Sigmoid colon (tissue), 7 donors: ENCODE measurements at places on chromosomes 5 and 9.
A peak's percentile ranks its signal among the peaks of the same experiment; 100 is the strongest.

DNA sequence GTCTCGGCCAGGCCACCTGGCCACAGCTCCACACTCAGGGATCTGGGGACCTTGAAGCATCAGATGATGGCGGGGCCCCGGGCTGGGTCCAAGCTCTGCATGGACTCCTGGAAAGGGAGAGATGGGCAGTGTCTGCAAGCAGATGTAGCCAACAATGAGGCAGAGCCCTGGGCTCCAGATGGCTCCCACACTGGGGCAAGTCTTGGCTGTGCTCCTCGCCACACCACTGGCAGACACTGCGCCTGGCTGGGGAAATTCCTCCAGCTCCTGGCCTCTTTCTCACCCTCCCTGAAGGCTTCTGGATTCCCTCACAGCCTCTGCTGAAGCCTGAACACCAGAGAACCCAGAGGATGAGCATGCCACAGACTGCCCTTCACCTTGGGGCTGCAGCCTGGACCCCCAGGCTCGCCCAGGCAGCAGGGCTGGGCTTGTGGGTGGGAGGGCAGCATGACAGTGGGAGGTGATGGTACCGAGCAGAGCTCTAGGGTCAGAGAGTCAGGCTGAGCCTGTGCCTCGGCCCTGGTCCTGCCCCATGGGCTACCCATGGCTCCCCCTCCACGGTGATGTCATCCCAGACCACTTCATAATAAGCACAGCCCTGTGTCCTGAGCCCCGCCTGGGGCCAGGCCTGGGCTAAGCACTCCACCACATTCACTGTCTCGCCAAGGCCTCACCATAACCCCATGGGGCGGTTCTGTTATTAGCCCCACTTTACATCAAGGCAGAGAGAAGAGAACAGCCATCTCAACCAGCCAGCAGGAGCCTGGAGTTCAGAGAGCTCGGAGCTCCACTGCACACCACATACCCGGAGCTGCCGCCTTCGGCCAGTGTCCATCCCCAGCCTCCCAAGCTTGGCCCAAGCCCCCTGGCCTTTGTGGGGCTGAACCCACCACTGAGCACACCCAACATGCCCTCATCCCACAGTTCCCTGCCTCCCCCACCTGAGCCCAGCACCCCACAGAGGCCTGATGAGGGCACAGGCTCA lies 62.2 kb upstream of the ADAMTS2 start:
- no peaks in the 10 kb centered on the region for H3K4me1 ChIP-seq
- DNase-seq, result no peak
- H3K27me3 ChIP-seq, result no peaks in the 10 kb centered on the region
- H3K36me3 ChIP-seq, result no peaks in the 10 kb centered on the region
- H3K27ac ChIP-seq, result peak overlapping the region; percentile 20

GRCh38 chr9:70442328-70442848 lies 27.9 kb upstream of the KLF9 start:
- no peak for DNase-seq
- H3K27ac ChIP-seq, result peak overlapping the region; percentile 19
- no peaks in the 10 kb centered on the region for H3K4me1 ChIP-seq
- H3K27me3 ChIP-seq, result no peaks in the 10 kb centered on the region
- H3K36me3 ChIP-seq, result no peaks in the 10 kb centered on the region

- no peaks in the 10 kb centered on the region for H3K36me3 ChIP-seq
- DNase-seq, result no peak
- no peaks in the 10 kb centered on the region for H3K4me1 ChIP-seq
- H3K27ac ChIP-seq, result no peak overlapping the region
Measured at GRCh38 chr5:137026296-137026695, 472.8 kb downstream of the SPOCK1 start.

- no peak for DNase-seq
- H3K27me3 ChIP-seq, result no peaks in the 10 kb centered on the region
- H3K4me3 ChIP-seq, result no peak overlapping the region
- no peaks in the 10 kb centered on the region for H3K4me1 ChIP-seq
Measured at GRCh38 chr5:93186076-93186682, 394.8 kb downstream of the NR2F1-AS1 start.

DNA sequence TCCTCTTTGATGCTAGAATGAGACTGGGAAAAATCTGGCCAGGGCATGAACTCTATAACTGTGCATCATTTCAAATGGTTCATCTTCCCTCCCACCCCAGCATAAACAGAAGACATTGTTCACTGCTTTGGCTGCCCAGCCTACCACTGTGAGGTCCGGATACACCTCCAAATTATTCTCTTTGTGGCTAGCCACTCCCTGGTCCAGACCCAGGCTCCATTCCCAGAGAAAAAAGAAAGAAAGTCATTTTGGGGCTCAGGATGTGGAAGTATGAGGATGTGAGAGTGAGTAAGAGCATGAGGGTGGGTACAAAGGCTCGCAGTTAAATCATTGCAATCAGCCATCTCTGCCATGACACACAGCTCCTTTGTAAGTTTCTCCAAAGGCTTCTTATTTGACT lies 559.2 kb downstream of the PSAT1 start:
- H3K4me1 ChIP-seq, result no peaks in the 10 kb centered on the region
- H3K27me3 ChIP-seq, result no peaks in the 10 kb centered on the region
- no peaks in the 10 kb centered on the region for H3K36me3 ChIP-seq
- H3K4me3 ChIP-seq, result no peak overlapping the region
- DNase-seq, result no peak
- no peak overlapping the region for H3K27ac ChIP-seq

DNA sequence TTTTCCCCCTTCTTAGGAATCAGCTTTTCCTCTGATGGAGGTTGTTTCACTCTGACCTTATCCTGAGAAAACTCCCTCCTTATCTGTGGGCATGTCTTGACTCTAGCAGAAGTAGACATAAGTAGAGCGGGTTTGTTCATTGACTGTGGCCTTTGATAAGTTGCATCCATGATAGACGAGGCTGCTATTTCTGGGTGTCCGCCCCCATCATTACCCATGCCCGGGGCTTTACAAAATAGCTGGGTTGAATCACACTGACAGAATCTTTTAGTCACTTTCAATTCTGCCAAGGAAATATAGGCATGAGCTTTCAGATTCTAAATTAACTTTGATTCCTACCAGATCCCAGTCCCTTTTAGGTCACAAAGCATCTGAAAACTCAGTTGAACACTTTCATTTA lies 223.8 kb downstream of the SEC61B start:
- H3K27me3 ChIP-seq, result no peaks in the 10 kb centered on the region
- no peak overlapping the region for H3K4me3 ChIP-seq
- H3K4me1 ChIP-seq, result peaks cover 9% of the 10 kb centered on the region
- no peak for DNase-seq
- peak overlapping the region; percentile 46 for H3K27ac ChIP-seq

DNA sequence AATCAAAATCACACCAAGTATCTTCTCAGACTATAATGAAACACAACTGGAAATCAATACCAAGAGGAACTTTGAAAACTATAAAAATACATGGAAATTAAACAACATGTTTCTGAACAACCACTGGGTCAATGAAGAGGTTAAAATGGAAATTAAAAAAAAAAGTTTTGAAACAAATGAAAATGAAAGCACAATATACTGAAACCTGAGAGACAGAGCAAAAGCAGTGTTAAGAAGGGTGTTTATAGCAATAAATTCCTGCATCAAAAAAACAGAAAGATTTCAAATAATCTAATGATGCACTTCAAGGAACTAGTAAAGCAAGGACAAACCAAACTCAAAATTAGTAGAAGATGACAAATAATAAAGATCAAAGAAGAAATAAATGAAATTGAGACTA lies 92.0 kb downstream of the TMEM232 start:
- no peaks in the 10 kb centered on the region for H3K27me3 ChIP-seq
- no peaks in the 10 kb centered on the region for H3K4me1 ChIP-seq
- H3K27ac ChIP-seq, result no peak overlapping the region

DNA sequence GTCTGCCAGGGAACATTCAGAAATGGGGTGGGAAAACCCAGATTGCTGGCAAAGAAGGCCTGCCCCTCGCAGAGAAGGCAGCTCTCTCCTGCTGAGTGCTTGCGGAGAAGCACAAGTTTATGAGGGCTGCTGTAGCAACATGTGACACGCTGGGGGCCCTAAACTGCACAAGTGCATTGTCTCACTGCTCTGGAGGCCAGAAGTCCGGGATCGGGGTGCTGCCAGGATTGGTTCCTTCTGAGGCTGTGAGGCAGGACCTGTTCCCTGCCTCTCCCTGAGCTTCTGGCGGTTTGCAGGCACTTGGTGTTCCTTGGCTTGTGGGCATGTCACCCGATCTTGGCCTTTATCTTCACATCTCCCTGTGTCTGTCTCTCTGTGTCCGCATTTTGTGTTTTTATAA lies 75.6 kb upstream of the NEURL1B start:
- no peaks in the 10 kb centered on the region for H3K27me3 ChIP-seq
- no peaks in the 10 kb centered on the region for H3K36me3 ChIP-seq
- peak; percentile 84 for DNase-seq
- H3K27ac ChIP-seq, result no peak overlapping the region
- H3K4me3 ChIP-seq, result no peak overlapping the region
- peaks cover 38% of the 10 kb centered on the region for H3K4me1 ChIP-seq

GRCh38 chr9:126842977-126843799 lies 17.3 kb upstream of the ZBTB34 start:
- peaks cover 6% of the 10 kb centered on the region for H3K36me3 ChIP-seq
- no peak overlapping the region for H3K4me3 ChIP-seq
- H3K27ac ChIP-seq, result no peak overlapping the region
- no peak for DNase-seq
- H3K4me1 ChIP-seq, result no peaks in the 10 kb centered on the region

GRCh38 chr9:26893030-26893676 lies 551 bp upstream of the CAAP1 start:
- H3K4me3 ChIP-seq, result peak overlapping the region; percentile 99
- no peaks in the 10 kb centered on the region for H3K36me3 ChIP-seq
- DNase-seq, result no peak
- H3K27me3 ChIP-seq, result no peaks in the 10 kb centered on the region
- H3K4me1 ChIP-seq, result peaks cover 23% of the 10 kb centered on the region

GRCh38 chr9:133937120-133937519 lies 55.0 kb downstream of the VAV2 start:
- H3K27ac ChIP-seq, result no peak overlapping the region
- H3K4me3 ChIP-seq, result no peak overlapping the region
- H3K27me3 ChIP-seq, result no peaks in the 10 kb centered on the region
- H3K4me1 ChIP-seq, result peaks cover 8% of the 10 kb centered on the region

- H3K36me3 ChIP-seq, result peaks cover 18% of the 10 kb centered on the region
- DNase-seq, result no peak
- H3K4me1 ChIP-seq, result no peaks in the 10 kb centered on the region
- H3K4me3 ChIP-seq, result no peak overlapping the region
- no peaks in the 10 kb centered on the region for H3K27me3 ChIP-seq
- no peak overlapping the region for H3K27ac ChIP-seq
Measured at GRCh38 chr9:93669958-93670207, 93.5 kb downstream of the PHF2 start.
